ENCODE measurements at places on chromosomes 5 and 9. TPM values are rescaled to one million over a fixed set of nuclear protein-coding genes. Genes with fewer than 3 reads are reported as not detected.

DNA sequence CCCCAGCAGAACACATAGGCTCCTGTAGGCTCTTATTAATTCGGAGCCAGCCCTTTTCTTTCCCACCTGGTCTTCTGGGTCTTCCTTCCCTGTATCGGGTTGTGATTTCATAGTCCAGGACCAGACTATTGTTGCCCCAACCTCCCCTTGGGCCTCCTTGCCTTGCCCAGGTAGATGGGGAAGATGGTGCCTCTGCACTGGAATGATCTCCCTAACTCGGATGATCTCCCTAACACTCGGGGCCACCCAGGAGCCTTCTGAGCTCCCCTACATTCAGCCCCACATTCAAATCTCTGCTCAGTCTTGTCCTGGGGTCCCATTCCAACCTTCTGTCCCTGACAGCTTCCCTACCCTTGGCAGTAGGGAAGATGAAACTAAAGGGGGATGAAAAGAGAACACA, 2.7 kb upstream of the IRF1 start:
- DNase-seq: no peak

- DNase-seq: no peak
Measured at GRCh38 chr5:54520438-54520846, 2.9 kb downstream of the SNX18 start.

GRCh38 chr9:19009391-19009965, 23.5 kb downstream of the SAXO1 start:
- DNase-seq: no peak

DNA sequence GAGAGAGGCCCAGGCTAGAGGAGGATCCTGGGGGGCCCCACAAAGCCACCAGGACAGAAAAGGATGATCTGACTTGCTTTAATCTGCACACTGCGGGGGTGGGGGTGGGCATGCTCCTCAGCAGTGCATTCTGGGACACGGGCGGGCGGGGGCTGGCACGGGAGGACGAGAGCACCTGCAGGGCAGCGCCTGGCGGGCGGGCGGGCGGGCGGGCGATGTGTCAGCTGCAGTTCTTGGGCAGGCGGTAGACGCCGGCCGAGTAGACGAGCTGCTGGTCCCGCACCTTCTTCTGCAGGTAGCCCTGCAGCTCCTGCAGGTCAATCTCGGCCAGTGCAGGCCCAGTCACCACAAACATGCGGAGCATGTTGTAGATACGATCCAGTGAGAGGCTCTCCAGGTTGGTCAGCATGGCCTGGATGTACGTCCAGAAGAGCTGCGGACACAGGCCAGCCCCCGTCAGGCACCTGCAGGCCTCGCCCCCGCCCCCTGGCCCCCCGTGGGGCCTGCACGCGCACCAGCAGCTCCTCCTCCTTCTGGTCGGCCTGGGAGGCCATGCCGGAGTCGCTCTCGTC, 3.0 kb upstream of the TMEM210 start:
- no peak for DNase-seq

DNA sequence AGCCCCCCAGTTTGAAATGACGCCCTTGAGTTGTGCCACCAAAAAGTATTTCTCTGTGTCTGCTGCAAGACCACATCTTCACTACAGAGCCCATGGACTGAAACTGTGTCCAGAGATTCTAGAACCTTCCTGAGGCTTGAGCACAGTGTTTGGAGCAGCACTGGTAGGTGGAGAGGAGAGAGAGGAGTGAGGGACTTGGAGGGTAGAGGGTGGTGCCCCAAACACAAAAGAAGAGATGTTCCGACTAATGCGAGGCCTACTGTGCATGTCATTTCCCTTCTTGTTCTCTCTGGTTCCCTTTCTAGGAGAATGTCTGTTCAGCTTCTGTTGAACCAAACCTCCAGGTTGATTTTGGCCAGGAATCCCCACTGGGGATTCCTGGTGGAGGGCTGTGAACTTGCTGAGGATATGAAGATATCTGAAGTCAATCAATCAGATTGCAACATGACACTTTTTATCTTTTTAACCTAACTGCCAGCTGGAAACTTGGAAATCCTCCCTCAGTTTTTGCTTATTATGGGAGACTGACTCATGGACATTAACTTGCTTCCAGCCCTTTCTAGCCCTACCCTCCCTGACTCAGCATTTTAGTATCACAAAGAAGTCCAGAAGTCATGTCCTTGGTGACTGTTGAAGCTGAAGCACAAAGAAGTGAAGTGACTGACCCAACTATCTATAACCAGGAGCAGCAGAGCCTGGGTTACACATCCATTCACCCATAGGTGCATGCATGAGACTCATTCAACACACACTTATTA, 154.5 kb downstream of the NR3C1 start:
- DNase-seq: no peak

The FAM81B gene
- total RNA-seq: not detected

DNA sequence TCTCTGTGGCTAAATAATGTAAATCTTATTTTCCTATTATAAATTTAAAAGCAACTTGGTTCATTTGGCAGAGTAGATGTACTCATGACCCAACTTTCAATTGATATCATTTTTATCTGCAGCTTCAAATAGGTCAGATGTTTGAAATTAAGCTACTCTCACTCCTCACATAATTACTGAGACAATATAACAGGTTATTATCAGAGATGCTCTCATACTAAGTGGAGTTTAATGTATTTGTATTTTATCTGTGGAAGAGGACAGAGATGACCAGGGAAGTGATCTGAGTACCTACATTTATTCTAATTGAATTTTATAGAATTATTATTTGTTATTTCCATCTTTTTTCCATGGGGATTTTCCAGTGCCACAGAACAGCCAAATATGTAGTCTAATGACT, 177.4 kb upstream of the PRLR start:
- no peak for DNase-seq

- DNase-seq: no peak
Measured at GRCh38 chr9:134073500-134073899, 5.7 kb upstream of the BRD3 start.

GRCh38 chr9:71767163-71767775, 1.0 kb downstream of the CEMIP2 start:
- DNase-seq: no peak

GRCh38 chr5:144247131-144247530, 76.5 kb downstream of the KCTD16 start:
- DNase-seq: no peak

The GLRA1 gene
- not detected for total RNA-seq

The TMEFF1 gene
- 3.5 TPM for total RNA-seq

DNA sequence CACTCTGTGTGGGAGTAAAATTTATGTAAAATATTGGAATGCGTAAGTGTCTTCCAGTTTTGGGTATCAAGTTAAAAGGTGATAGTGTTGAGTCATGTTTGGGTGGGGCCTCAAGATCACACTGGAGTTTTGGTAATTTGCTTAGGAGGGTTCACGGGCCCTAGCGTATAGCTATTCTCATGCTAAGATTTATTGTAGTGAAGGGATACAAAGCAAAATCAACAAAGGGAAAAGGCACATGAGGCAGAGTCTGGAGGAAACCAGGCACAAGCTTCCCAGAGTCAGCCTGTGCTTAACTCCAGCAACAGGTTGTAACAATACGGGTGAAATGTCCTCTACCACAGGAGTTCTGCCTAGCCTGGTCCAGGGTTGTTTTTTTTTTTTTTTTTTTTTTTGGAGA, 20.2 kb downstream of the HSPA4 start:
- DNase-seq: no peak

The FAT2 gene
- under 0.01 TPM for total RNA-seq

DNA sequence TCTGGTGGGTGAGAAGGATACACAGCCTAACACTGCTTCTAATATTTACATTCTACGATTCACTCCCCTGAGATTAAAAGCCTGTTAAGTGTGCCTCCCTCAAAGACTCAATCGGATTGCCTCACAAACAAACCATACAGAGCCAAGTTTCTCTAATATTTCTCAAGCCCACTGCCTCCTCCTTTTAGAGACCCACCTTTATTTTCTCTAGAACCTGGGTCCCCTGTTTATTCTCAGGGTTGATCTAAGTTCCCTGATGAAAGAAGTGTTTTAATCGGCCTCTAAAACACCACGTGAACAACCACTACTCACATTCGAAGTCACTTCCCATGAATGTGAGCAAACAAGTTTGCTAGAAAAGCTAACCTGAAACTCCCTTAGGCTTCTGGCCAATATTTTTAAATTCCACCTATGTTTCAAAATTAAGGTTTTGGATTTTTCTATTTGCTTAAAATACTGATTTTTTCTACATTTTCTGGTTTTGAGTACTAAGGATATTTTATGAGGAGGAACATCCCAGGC, 76.5 kb downstream of the GLIS3 start:
- no peak for DNase-seq

The CCDC152 gene
- 2.7 TPM for total RNA-seq

- no peak for DNase-seq
Measured at GRCh38 chr9:95268681-95269080, 48.8 kb downstream of the FANCC start.

DNA sequence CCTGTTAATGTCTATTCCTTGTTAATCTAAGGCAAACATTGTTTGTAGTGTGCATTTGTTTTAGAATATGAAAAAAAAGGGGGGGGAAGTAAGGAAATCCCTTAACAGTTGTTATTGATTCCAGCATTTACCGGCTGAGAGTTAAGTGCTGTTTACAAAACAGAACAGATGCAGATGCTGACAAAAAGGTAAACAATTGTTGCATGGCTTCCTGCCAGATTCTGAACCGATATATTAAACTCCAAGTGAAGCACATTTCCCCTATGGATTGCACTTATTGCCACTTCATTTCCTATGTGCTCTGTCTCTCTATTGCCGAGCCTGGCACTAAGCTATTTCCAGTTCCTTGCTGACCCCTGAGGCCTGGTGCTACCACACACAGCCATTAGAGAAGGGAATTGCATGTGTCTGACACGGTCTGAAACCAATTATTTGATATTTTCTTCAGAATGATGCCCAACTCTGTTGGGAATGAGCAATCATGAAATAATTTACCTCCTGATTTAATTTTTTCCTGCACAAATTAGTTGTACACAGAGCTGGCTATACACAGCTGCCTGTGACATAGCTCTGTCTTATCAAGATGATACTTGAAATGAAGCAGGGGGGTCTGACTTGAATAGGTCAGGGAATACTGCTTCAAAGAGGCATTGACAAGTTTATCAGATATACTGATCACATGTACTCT, 109.8 kb downstream of the KIAA0825 start:
- DNase-seq: no peak

DNA sequence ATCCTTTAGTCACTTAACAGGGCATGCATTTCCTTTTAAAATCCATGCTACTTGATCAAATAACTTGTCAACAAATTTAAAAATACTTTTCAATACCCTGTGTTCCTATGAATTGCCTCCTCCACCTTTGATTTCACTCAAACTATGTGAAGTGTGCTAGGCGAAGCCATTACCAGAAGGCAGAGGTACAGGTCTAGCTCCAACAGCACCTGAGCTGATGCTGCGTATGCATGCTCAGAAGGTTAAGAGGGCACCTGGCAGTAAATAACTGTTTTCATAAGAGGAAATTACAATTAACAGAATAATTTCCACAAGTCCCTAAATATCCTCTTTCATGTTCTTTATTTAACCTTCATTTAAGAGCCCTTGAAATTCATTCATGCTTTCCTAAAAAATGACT, 251.8 kb downstream of the EFNA5 start:
- DNase-seq: no peak

The TRPM6 gene
- 1.6 TPM for total RNA-seq
